HS-5 (cell line): ENCODE measurements at places on chromosomes 5 and 9.
A peak's percentile ranks its signal among the peaks of the same experiment; 100 is the strongest.

DNA sequence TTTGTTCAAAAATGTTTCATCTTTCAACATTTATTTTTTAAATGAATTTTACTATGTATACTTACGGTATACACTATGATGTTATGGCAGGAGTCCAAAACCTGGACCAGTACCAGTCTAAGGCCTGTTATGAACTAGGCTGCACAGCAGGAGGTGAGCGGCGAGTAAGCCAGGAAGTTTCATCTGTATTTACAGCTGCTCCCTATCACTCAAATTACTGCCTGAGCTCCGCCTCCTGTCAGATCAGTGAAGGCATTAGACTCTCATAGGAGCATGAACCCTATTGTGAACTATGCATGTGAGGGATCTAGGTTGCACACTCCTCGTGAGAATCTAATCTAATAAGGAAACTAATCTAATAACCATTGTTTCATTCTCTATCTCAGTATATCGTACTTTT lies 715.5 kb upstream of the PTPRD start:
- DNase-seq, result no peak

DNA sequence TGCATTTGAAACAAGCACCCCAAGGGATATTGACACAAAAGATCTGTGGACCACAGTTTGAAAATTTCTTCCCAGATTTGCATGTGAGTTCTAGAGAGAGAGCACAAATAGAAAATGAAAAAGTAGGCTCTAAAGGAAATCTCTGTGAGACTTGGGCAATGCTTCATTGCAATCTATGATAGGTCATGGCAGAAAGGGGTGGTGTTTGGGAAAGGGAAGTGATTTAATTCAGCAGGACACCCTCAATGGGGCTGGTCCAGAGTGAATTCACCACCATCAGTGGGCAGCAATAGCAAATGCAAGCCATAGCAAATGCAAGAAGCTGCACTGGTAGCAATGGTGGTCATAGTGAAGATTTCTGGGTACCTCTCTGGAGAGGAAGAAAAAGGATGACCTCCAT lies 58.1 kb downstream of the ANKRD55 start:
- DNase-seq, result no peak

DNA sequence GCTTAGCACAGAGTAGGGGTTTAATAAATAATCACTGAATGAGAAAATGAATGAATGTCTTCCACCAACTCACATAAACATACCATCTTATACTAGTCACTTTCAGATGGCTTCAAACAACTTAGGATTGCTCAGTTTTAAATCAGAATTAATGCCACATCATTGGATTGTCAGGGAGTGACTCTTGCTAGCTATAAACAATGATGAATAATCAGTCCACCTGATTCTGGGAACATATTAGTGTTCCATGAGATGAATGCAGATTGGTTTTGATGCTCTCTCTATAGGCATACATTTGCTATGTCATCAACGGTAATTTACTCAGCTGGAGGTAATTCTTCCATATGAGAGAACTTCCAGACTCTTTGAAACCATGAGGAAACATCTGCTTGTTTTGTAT lies 97.4 kb downstream of the CDH9 start:
- DNase-seq, result peak; percentile 94

- DNase-seq, result no peak
Observed at GRCh38 chr9:134214766-134215419, 50.5 kb upstream of the RNU6ATAC start.

DNA sequence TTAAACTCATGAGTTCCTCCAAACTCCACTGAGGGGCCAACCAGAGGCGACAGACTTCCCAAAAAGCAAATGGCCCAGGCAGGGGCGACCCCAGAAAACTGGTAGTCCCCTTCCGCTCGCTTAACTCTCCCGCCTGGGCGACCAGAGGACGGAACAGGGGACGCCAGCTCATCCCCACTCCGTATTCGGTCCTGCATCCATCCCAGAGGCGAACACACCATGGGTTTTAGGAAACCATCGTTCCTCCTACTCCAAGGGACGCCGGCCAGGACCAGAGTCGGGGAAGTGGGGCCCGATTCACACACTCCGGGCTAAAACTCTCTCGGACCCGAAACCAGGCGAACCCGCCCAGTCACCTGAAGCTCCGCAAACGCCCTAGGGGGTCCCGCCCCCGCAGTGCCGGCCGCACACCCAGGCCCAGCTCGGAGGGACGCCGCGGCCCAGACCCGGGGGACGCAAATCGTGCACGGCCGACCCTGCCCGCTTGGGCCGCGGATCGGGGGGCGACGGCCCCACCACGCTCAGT lies 478 bp downstream of the TEX10 start:
- no peak for DNase-seq

DNA sequence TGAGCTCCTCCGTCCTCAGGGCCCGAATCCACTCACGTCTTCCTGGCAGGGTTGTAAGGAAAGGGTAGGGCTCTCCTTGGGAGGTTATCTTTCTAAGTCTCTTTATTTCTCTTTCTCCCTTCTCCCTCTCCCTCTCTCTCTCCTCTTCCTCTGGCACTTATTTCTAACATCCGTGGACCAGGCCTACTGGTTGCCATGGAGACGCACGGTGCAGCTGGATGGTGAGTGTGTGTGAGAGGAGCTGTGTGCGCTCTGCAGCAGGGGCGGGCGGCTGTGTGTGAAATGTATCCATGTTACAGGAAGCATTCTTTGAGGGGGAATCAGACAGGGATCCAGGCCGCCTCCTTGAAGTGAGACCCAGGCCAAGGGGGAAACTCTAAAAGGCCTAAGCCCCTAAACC lies 32.2 kb downstream of the PCDH1 start:
- no peak for DNase-seq

- DNase-seq, result no peak
Observed at GRCh38 chr9:98255061-98255577, 330 bp downstream of the TBC1D2 start.

DNA sequence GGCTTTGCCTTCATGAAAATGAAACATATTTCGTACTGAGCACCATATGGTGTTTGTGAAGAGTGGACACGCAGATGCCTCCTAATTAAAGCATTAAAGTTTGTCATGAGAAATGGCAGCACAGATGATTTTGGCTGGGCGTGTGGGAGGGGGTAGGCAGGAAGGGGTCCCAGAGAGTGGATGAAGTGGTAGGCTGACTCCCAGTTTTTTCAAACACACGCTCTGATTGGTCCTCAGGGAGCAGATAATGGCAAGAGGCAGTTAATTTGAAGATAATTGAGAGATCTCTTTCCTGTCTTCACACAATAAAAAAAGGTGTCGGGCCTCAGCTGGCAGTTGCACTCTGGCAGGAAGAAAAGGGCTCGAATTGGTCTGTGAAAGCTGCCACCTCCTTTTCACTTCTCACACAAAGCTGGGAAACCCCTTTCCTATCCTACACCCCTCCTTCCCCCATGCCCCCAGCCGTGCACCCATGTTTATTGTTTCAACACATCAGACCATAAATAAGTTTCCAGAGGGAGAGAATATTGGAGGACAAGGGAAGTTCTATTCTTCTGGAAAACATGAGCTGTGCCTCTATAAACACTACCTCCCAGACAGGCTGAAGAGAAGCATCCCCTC lies 429.6 kb downstream of the ARHGEF28 start:
- no peak for DNase-seq

DNA sequence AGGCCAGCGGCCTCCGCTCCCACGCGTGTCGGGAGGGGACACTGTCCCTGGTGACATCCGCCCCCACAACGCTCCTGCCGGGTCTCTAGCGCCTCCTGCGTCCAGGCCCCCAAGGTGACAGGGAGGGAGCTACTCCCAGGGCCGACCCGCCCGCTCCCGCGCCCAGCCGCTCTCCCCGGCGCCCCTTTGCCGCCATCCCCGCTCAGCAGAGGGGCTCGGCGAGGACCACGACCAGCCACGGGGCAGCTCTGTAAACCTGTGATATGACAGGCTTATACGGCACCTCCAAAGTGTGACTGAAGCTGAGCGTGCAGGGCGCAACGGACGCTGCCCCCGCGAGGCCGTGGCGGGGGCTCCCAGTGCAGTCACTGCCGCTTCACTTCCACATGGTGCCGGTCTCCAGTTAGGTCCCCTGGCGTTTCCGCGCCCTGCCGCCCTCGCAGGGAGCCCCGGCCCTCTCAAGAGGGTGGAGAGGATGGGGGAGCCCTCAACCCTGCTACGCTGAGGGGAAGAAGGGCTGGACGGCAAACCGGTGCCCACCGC lies 978 bp upstream of the ADCY2 start:
- DNase-seq, result no peak

DNA sequence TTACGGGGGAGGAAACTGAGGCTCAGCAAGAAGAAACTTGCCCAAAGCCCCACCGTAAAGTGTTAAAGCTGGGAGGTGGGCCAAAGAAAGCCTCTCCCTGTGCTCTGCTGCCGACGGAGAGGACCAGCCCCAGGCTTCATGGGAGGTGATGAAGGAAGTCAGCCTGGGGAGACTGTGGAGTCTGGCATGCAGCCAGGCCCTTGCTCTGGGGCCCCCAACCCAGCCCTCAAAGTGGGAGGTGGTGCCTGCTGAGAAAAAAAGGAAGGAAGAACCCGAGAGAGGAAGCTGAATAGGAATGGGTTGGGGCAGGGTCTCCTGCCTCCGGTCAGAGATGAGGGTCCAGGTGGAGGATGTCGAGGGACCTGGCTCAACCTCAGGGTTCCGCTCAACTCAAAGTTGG lies 3.8 kb downstream of the RNF44 start:
- DNase-seq, result no peak

DNA sequence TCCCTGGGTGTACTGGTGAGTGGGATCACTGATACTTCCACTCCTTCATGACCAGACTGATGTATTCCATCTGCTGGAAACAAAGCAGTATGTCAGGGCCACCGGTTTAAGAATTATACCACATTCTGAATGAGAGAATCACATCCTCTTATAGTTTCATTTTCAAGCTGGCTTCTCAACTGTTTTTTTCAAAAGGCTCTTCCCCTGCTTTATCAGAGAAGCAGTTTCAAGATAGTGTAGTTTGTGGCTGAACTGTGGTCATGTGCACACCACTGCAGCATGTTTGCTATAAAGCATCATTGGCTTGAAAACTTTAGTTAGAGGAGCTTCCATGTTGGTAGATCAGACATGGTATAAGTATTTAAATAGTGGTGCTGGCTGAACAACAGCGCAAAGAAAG lies 450.5 kb upstream of the CDH10 start:
- DNase-seq, result no peak

- no peak for DNase-seq
Observed at GRCh38 chr9:134062461-134063087, 5.3 kb downstream of the BRD3 start.

GRCh38 chr9:79623799-79624721 lies 52.3 kb downstream of the TLE4 start:
- no peak for DNase-seq

- DNase-seq, result no peak
Observed at GRCh38 chr5:33334829-33335228, 105.9 kb upstream of the TARS1 start.

DNA sequence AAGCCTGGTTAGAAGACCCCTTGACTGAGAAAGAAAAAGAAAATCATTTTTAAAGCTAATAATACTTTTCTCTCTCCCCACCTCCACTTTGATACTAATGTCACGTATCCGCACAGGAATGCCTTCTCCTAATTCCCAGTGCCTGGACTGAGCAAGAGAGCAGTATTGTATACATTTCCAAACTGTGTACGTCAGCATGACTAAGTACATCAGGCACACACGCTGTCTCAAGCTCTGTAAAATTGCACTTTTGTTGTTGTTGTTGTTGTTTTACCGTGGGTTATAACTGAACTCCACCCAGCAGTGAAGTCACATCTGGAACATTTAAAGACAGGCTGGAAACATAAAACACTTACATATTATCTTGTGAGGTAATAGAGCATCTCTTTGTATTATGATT lies 407.6 kb downstream of the DNAH5 start:
- DNase-seq, result peak; percentile 9

- DNase-seq, result no peak
Observed at GRCh38 chr9:76394960-76395252, 680 bp upstream of the RFK start.

GRCh38 chr5:17279487-17279886 lies 62.1 kb downstream of the BASP1 start:
- no peak for DNase-seq

DNA sequence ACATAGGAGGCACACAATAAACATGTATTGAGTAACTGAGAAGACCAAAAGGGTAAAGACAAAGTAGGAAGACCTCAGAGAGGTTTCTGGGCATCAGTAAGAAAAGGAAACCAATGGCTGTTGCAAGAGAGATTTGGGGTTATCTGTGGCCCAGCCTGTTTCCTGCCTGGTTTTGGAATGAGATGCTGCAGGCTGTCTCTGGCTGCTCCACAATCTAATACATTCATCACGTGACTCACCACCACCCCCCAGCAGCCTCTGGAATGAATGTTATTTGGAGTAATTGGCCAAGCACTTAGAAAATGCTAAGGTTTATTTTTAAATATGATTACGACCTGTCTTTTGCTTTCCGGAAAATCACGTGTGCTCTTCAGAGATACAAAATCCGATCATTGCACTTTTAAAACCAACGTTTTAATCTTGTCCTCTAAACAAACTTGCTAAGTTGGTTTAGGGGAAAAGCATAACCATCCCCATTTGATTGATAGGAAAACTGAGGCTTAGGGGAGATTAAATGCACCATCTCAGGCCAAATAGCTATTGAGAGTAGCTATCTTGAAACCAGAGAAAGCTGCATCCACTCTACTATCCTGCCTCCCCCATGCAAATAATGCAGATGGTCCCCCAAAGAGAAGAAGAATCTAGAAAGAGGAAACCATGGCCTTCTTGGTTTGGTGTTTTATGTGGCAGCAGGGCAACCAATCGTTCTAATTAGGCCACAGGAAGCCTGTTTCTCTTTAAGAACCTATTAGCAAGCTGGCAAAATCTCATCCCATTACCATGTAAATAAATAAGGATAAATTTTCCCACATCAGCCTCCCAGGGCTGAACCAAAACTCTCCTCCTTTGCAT lies 151.8 kb upstream of the ADRA1B start:
- peak; percentile 29 for DNase-seq

DNA sequence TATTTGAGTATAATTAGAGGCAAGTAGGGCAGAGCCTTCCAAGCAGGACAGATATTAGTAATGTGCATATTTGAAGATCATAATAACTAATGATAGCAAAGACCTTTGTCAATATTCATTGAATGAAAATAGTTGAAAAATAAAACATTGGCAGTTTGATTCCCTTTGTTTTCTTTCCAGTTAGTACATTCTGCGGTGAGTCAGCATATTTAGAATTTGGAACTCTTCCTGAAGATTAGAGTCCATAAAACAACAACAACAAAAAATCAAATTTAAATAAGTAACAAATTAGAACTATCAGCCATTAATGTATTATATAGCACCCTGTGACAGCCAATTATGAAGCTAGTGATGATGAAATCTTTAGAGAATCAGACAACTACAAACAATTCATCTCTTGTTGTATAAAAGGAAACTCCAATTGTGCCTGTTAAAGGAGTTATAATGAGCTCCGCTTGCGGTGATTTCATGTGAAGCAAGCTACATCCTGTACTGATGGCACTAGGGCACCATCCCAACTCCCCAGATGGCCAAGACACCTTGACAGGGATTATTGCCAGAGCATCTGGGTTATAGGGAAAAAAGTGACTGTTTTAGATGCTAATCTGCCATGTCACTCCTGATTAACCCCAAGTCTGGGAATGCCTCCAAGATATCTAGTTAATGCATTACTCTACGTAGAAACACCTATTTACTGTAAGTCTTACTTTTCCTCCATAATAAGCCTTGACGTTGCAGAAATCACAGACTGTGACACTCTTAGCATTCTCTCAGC lies 6.8 kb downstream of the IFNA8 start:
- no peak for DNase-seq
